ENCODE measurements at places on chromosomes 1 and 21. TPM values are rescaled to one million over a fixed set of nuclear protein-coding genes. Genes with fewer than 3 reads are reported as not detected.

SPATA45 gene
- 0.19 TPM for polyA plus RNA-seq

C1QC gene
- polyA plus RNA-seq = not detected

GNG4 gene
- 0.20 TPM for polyA plus RNA-seq

CD1E gene
- not detected for polyA plus RNA-seq

PROX1 gene
- polyA plus RNA-seq = 0.02 TPM

RGSL1 gene
- not detected for polyA plus RNA-seq

EVA1C gene
- polyA plus RNA-seq = 14.4 TPM

RAB42 gene
- polyA plus RNA-seq = 0.74 TPM

LCE6A gene
- 0.23 TPM for polyA plus RNA-seq

PLCH2 gene
- polyA plus RNA-seq = 89.4 TPM

Data from foreskin keratinocyte (primary cell).